Left ventricle myocardium inferior (tissue), 1 donor: ENCODE measurements at places on chromosomes 2 and 18. TPM values are rescaled to one million over a fixed set of nuclear protein-coding genes. Genes with fewer than 3 reads are reported as not detected.

DNA sequence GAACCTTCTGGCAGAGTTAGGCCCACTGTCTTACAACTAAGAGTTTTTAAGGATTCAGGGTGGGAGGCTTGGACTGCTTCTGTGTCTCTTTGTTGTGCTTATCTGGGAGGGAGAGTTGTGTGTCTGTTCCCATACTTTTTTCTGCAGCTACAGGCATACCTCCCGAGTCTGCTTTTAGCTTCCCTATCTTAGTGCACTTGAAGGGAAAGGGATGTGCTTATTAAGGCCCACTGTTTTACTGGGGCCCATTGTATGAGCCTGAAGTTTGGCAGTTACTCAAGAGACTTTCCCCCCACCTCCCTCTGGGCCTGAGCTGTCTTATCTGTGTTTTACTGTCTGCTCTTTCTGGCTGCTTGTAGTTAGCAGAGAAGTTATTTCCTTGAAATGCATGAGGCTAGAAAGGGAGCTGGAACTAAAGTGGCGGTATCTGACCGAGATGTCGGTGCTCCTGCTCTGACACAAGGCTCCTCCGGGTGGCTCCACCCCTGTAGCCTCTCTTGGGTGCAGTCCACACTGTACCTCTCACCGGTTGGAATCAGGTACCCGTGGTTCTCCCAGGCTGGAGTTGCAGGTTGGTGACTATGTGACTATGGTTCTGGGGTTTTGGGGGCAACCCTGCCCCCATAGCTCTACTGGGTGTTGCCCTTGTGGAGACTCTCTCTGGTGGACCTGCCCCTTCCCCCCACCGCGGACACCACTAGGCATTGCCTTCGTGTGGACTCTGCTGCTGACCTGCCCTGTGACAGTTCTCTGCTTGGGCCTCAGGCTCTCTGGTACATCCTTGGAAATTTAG lies 12.9 kb downstream of the UBR3 start:
- H3K27ac ChIP-seq, result peak overlapping the region; percentile 79
- H3K4me1 ChIP-seq, result peaks cover 82% of the 10 kb centered on the region
- H3K27me3 ChIP-seq, result no peaks in the 10 kb centered on the region
- DNase-seq, result no peak
- H3K4me3 ChIP-seq, result peak overlapping the region; percentile 51

DNA sequence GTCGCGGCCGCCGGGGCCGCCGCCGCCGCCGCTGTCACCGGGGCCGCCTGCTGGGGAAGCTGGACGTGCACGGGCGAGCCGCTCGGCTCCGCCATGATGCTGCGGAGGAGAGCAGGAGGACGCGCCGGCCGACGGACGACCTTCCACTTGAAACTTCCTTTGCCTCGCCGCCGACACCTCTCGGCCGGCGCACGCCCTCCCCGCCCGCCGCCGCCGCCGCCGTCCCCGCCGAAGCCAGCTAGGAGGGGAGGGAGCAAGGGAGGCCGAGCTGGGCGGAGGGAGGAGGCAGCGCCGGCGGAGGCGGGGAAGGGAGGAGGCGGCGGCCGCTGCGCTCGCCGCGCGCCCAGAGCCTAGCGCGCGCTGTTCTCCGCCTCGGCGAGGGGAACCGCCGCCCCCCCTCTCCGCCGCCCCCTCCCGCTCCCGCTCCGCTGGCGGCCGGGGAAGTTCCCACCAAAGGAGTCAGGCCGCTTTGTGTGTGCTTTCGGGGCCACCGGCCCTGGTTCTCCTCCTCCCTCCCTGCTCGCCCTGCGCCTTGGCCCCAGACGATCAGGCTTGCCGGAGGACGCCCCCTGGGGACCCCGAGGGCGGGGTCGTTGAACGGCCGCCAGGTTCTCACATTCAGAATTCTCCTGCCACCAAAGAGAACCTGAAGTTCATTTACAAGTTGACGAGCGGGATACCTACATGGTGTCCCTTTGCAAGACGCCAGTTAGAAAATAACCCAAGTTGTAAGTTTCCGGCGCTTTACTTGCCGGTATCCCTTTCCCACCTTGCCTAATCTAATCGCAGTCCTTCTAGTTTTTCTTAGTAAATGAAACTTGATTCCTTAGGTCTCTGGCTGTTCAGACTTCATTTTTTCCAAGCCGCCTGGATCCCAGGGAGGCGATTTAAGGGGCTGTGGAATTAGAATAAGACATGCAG lies at the start of gene STK39:
Gene STK39, minus strand, starts transcription at position 255 of the 921 bp plus-strand sequence. Its CDS starts 160 bp downstream, at position 95.
- no peaks in the 10 kb centered on the region for H3K36me3 ChIP-seq
- peak within 1 kb of the TSS; percentile 90 for H3K27ac ChIP-seq
- H3K27me3 ChIP-seq, result no peaks in the 10 kb centered on the region
- DNase-seq, result peak; percentile 82

DNA sequence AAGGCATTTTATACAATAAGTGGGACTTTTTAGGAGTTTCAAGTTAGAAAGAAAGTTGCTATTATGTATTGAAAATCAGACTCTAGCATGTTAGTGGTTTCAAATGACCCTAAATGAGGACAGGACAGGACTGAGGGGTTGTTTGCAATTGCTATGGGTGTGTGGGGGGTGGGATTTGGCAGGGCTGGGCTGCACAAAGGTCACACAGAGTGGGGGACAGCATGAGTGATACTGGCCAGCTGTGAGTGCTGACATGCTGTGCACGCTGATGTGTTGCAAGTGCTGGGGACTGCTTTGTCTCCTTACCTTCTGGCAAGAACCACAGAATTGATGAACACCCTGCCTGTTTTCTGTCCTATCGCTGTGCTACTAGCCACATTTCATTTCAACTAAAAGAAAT lies 29.8 kb downstream of the RNMT start:
- no peaks in the 10 kb centered on the region for H3K27me3 ChIP-seq
- peaks cover 70% of the 10 kb centered on the region for H3K36me3 ChIP-seq
- H3K27ac ChIP-seq, result no peak overlapping the region
- DNase-seq, result peak; percentile 21
- H3K4me3 ChIP-seq, result no peak overlapping the region
- H3K4me1 ChIP-seq, result peaks cover 16% of the 10 kb centered on the region

DNA sequence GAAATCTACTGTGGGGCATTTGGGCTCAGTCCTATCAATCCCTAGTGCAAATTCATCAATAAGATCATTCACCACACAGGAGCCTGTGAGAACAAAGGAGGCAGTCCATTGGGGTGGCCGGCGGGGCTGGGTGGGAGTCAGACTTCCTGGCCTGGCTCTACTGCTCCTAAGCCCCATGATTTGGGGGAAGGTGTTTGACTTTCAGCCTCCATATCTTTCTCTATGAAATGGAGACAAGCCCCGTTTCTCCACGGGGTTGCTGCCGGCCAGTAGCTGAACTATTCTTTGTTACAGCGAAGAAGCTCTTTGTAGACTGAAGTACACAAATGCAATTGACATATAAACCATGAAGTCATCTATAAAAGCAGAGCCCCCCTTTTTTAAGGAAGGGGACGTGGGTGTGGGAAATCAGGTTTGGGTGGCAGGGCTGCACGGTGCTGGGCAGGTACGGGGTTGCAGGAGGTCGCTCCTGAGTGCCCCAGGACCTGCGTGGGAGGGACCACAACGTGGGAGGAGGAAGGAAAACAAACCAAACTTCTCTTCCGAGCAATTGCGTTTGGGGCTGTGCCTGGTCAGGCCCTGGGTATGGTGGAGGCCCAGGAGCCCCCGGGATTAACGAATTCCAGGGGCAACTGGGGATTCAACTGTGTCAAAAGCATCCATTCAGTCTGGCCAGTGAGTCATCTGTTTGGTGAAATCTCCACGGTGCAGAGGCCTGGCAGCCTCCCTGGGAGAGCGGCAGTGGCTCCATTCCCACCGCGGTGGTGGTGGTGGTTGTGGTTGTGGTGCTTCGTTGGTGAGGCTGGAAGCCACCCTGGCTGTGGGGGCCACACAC lies 18.2 kb downstream of the FBLN7 start:
- no peaks in the 10 kb centered on the region for H3K4me1 ChIP-seq
- H3K36me3 ChIP-seq, result no peaks in the 10 kb centered on the region
- no peak overlapping the region for H3K27ac ChIP-seq
- DNase-seq, result no peak
- no peaks in the 10 kb centered on the region for H3K27me3 ChIP-seq
- no peak overlapping the region for H3K4me3 ChIP-seq

GRCh38 chr2:36597003-36597531 lies 901 bp downstream of the FEZ2 start:
- peak overlapping the region; percentile 100 for H3K4me3 ChIP-seq
- no peaks in the 10 kb centered on the region for H3K27me3 ChIP-seq
- no peaks in the 10 kb centered on the region for H3K36me3 ChIP-seq
- peak overlapping the region; percentile 99 for H3K27ac ChIP-seq
- no peak for DNase-seq

DNA sequence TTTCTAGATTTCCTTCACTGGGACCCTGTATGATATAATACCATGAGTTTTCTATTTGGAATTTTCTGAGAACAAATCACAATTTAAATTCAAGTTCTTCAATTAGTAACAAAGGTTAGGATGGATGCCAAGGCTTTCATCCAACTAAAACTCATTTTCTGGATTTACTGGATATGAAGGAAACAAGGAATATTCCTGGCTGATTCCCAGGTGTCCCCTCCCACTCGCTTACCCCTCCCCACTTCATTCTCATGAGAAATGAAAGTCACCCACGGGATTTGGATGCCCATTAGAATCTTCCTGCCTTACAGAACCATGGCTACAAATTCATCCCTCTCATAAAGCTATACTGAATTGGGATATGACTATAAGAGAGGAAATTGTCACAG lies 40.0 kb downstream of the RNU4ATAC start:
- H3K4me3 ChIP-seq, result no peak overlapping the region
- H3K27me3 ChIP-seq, result no peaks in the 10 kb centered on the region

DNA sequence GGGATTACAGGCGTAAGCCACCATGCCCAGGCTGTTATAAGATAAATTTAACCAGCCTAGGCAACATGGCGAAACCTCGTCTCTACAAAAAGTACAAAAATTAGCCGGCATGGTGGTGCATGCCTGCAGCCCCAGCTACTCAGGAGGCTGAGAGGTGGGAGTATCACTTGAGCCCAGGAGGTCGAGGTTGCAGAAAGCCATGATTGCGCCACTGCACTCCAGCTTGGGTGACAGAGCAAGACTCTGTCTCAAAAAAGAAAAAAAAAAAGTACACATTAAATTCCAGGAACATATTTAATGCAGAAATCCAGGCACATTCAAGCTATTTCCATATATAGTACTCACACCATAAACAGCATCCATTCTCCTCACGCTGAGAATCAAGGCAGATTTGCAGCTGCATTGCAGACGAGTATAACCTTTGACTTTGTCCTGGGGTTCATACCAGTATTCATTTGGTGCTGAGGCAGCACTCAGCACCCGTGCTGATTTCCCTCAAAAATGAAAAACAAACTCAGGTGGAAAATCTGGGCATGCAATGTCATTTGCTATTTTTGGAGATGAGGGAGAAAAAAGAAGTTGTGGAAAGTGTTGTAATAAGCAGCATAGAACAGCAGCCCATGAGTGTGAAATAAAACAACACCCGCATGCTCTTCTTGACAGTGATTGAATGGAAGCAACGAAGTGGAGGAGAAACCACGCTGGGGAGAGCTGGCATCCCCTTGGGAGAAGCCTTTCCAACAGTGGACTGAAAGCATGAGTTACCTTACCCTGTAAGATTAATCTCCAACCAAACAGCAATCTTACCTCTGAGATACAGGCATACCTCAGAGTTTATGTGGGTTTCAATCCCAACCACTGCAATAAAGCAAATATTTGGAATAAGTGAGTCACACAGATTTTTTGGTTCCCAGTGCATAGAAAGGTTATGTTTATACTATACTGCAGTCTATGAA lies 46.8 kb upstream of the ANXA4 start:
- H3K27me3 ChIP-seq, result no peaks in the 10 kb centered on the region
- peaks cover 23% of the 10 kb centered on the region for H3K4me1 ChIP-seq
- no peak for DNase-seq
- H3K36me3 ChIP-seq, result no peaks in the 10 kb centered on the region
- no peak overlapping the region for H3K27ac ChIP-seq
- no peak overlapping the region for H3K4me3 ChIP-seq

Gene MEMO1
- total RNA-seq, result 41.9 TPM
